Fibroblast of gingiva (primary cell): ENCODE measurements at places on chromosomes 4 and X.

- peak; percentile 73 for DNase-seq
Observed at GRCh38 chr4:7843831-7844593, 95.6 kb downstream of the AFAP1 start.

DNA sequence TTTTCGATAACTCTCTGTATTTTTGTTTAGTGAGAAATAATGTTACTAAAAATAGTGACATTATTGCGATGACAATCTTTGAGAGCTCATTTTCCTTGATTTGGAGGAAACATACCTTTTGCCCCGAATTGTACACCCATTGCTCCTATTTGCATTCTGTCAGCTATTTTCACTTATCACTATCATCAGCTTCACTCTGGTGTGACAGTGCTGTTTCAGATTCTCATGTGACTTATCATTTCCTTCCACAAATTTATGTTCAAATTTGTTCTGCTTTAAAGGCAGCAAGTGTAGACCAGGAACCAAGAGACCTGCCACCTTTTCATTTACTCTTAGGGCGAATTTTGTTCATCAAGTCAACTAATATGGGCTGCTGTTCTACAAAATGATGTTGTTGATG, 179.4 kb downstream of the RBM46 start:
- DNase-seq, result no peak

- no peak for DNase-seq
Observed at GRCh38 chr4:1349359-1350168, 2.6 kb downstream of the UVSSA start.

GRCh38 chr4:84470204-84470785, 28.8 kb downstream of the NKX6-1 start:
- DNase-seq, result no peak

GRCh38 chrX:133306316-133306715, 88.2 kb upstream of the TFDP3 start:
- no peak for DNase-seq

DNA sequence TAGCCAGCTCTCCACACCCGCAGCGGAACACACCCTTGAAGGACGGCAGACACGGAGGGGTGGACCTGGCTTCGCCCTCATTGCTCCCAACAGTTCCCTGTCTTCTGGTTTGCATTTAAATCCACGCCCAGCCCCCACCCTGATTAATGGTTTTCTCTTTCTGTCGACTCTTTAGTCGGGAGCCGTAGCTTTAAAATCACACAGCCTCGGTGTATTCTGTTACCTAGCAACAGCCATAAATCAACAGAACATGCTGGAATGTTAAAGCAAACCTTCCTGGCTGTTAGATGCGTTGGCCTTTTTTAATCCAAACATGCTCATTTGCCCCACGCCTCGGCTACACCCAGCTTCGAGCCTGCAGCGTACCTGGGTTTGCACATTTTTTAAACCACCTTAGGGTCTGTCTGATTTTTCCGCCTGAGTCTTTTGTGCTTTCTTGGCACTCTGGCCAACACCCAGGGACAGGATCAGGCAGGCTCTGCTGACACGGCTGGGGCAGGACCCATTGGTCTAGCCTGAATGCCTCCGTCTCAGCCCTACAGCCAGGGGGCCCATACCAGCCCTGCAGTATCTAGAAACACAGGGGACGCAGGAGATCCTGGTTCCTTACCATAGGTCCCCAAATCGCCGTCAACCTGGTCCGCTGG, 21.4 kb upstream of the PPP2R2C start:
- DNase-seq, result no peak

DNA sequence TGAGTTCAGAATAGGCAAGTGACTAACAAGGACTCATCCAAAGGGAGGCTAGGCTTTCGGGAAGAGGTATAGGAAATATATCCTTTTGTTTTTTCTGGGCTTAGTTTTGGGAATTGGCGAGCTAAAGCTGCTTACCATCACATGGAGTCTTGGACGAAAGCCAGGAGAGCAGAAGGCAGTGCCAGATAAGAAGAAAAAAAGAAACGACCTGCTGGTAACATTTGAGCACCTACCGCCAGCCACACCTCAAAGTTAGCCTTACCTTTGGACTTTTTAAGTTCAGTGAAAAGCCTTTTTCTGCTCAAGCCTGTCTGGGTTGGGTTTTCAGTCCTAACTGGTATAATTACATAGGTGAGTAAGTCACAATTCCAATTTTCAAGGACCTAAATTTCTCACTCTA, 85.1 kb upstream of the LCORL start:
- no peak for DNase-seq

- no peak for DNase-seq
Observed at GRCh38 chrX:130498653-130499274, 97.0 kb downstream of the RBMX2 start.

DNA sequence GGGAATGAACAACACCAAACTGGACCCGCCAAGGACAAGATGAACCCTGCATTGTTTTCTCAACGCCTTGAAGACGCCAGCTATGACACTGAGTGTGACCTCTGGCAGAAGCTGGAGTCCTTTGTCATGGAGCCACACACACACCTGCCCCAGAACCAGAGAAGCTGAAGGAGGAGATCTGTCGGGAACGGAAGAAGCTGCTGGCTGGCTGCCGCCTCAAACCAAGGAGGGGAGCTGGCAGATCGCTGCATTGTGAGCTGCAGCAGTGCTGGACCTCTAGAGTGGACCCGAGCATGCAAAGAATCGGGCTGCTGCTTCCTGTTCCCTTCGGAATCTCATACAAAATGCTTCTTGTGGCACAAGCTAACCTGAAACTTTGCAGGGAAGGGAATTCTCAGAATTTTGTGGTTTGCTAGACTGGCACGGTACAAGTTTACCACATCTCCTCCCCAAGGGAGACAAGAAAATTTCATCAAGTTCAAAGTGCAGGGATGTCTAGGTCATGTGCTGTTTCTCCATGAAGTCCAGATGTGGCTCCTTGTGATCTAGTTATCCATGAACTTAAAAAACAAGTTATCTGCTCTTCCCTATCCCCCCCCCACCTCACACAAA, 23.4 kb upstream of the GLRB start:
- DNase-seq, result peak; percentile 84

GRCh38 chr4:155789982-155790381, 31.2 kb downstream of the GUCY1B1 start:
- DNase-seq, result no peak

DNA sequence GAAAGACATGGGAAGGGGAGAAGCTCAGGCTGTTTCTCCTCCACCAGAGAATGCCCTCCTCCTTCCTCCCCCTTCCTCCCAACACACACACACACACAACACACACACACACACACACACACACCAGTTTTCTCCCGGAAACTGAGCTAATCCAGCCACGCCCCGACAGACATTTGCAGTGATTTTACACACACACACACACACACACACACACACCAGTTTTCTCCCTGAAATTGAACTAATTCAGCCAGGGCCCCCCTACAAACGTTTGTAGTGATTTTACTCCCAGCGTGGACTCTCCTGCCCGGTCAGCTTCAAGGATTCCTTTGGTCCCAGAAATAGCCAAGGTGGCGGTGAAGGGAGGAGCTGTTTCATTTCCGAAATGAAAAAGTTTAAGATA, 32.9 kb upstream of the STX18 start:
- DNase-seq, result peak; percentile 98

- DNase-seq, result no peak
Observed at GRCh38 chrX:120282697-120283096, 28.6 kb downstream of the TMEM255A start.
